Testis (tissue), 5 donors: ENCODE measurements at places on chromosomes 2 and 18. TPM values are rescaled to one million over a fixed set of nuclear protein-coding genes. Genes with fewer than 3 reads are reported as not detected.

DNA sequence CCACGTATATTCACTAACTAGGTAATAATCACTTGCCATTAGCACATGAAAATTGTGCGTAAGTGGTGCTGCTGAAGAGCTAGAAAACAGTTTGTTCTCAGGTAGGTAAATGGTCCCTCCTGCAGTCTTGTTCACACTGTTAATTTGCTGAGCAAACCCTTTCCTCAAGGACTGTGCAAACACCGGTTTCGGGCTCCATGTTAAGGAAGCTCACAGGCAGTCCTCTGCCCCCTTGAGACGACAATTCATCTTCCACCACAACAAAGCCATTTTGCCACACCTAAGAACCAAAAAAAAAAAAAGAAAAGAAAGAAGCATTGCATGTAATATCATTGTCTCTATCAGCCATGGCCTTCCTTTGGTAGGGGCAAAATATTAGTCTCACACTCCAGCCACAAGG lies 193.9 kb downstream of the BCL11A start:
- no peak for DNase-seq

DNA sequence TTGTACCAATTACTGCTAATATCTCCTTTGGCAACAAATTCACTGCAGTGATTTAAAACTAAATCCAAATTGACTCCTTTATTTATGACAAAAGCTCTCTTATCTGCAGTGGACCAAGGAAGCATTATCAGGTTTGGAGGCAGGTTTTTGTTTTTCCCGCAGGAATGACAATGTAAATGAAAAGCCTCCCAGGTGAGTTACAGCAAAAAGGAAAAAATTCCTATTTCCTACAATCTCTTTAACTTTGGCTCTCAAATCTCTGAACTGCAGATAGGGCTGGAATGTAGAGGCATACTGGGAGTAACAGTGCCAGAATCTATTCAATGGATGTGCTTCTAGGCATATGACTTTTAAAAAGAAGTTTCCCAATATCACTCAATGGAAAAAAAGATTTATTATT lies 28.9 kb upstream of the LRP2 start:
- DNase-seq: no peak

DNA sequence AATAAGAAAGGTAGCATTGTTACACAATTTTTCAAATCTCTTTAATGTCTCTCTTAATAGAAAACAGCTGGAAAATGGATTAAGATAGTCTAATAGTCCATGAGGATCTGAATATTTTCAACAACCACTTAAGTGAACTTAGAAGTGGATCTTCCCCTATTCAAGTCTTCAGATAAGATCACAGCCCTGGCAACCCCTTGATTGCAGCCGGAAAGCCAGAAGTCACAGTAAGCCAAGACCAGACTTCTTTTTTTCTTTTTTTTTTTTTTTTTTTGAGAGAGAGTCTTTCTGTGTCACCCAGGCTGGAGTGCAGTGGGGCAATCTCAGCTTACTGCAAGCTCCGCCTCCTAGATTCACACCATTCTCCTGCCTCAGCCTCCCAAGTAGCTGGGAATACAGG lies 18.6 kb upstream of the ZC3H15 start:
- no peak for DNase-seq

GRCh38 chr2:12560618-12561017 lies 156.1 kb upstream of the TRIB2 start:
- DNase-seq: no peak

- no peak for DNase-seq
These were observed 236.0 kb upstream of the REV1 start for GRCh38 chr2:99725820-99726219.

GRCh38 chr2:228987441-228988155 lies 283.5 kb downstream of the PID1 start:
- no peak for DNase-seq

The CKAP2L gene
- 11.0 TPM for total RNA-seq

- no peak for DNase-seq
These were observed 1.6 kb downstream of the DLGAP1 start for GRCh38 chr18:4453567-4453873.

The FLACC1 gene
- 10.5 TPM for total RNA-seq

DNA sequence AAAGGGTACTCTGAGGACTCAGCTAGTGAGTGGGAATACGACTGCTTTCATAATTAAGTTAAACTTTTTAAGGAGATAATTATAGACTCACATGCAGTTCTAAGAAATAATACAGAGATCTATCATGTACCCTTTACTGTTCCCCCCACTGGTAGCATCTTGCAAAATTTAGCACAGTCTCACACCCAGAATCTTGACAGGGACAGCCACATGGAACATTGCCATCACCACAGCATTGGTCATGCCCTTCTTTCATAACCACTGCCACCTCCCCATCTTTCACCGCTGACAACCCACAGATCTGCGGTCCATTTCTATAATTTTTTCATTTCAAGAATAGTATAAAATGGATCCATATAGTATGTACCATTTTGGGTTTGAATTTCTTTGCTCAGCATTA lies 37.8 kb downstream of the ARHGEF4 start:
- DNase-seq: no peak

The IL18R1 gene
- 1.0 TPM for total RNA-seq

GRCh38 chr2:46983065-46983801 lies 67.6 kb upstream of the MCFD2 start:
- no peak for DNase-seq
